ENCODE measurements at places on chromosomes 11 and 22.

DNA sequence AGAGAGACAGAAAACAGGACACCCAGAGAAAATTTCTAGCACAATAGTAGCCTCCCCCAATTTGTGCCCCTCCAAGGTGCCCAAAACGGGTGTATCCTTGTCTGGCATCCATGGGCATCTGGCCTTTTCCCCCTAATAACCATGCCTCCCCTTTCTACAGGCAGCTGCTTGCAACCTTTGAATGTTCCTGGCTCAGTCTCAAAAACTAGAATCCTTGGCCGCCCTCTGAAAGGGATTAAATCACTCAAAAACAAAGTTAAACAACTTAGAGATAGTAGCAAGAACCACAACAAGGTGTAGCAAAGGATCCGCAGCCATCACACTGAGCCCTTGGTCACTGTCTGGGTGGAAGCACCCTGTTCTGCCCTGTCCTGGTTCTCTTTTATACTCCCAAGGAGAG lies 105.6 kb downstream of the MN1 start:
- no peak for DNase-seq

GRCh38 chr11:44583353-44583669 lies 17.8 kb downstream of the CD82 start:
- DNase-seq, result no peak

GRCh38 chr11:56848141-56848809 lies 99.8 kb upstream of the OR9G4 start:
- DNase-seq, result no peak

GRCh38 chr11:100563541-100564280 lies 123.4 kb upstream of the ARHGAP42 start:
- no peak for DNase-seq

DNA sequence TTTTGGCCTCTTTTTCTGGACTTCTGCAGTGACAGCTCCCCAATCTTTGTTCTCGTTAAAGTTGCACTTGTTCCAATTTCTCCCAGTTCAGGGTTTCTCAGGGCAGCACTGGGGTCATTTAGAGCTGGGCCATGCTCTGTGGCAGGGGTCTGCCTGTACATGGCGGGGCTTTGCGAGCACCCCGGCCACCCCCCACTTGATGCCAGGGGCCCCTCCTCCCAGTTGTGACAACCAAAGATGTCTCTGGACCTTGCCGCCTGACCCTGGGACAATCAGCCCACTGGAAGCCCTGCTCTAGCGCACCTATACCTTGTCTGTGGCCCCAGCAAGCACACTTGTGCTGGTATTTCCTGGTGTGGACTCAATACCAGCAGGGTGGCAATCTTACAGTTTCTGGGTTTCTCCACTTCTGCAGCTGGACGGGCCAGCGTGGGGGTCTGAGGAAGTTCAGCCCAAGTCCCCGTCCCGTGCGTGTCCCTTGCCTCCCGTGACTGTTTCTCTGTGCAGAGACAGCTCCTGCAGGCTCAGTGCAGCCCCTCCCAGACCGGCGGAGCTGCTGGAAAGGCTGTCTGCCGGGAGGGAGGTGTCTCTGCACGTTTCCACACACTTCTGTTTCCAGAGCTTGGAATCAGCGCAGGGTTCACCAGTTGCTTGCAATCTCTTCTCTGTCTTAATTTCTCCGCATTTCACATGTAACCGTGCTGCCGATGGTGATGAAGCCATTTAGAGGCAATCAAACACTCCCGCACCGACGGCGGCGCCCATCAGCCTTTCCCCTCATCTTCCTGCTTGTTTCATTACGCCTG lies 1328.9 kb downstream of the BRD1 start:
- no peak for DNase-seq

GRCh38 chr11:95547186-95547585 lies 242.4 kb downstream of the FAM76B start:
- DNase-seq, result no peak

- no peak for DNase-seq
Measured at GRCh38 chr22:46293577-46294260, 3.0 kb upstream of the GTSE1 start.

GRCh38 chr22:46563381-46564083 lies 26.1 kb upstream of the CELSR1 start:
- peak; percentile 83 for DNase-seq

DNA sequence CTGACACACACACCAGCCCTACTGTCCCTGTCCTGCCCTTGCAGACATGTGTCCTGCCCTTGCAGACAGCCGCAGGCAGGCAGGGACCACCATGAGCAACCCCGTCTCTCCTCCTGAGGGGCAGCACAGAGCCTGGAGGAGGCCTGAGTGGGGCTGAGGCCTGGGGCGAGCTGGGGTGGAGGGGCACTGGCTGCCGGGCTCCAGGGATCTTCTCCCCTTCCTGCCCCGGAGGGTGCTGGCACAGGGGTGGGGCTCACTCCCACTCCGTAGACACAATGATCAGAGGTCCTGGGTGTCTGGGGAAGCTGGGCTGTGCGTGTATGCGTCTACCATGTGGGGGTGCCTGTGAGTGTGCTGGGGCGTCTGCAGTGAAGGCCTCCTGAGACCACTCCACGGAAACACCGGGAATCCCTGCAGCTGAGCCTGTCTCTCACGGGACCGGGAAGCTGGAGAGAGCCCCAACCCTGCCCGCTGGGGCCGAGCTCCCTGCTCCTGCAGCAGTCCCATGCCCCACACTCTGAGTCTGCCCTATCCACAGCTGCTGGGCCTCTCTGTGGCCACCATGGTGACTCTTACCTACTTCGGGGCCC lies 588 bp downstream of the TSPAN32 start:
- peak; percentile 24 for DNase-seq
